ENCODE measurements at places on chromosomes 5 and 9.

DNA sequence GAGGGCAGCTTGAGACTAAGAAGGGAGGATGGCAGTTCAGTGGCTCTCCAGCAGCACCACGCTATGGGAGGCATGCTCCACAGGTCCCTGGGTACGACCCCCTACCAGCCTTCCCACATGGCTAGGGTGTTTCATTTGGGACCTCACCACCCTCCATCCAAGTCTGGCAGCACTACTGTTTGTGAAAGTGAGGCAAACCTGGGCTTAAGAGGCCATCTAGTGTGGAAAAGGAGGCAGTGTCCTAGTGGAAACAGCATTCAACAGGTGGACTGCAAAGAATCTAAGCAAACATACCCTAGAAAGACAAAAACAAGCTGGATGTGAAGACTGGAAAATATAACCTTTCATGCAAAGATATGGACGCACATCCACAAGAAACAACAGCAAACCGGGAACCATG is 4.8 kb upstream of the C5orf47 start:
- DNase-seq: peak; percentile 33

DNA sequence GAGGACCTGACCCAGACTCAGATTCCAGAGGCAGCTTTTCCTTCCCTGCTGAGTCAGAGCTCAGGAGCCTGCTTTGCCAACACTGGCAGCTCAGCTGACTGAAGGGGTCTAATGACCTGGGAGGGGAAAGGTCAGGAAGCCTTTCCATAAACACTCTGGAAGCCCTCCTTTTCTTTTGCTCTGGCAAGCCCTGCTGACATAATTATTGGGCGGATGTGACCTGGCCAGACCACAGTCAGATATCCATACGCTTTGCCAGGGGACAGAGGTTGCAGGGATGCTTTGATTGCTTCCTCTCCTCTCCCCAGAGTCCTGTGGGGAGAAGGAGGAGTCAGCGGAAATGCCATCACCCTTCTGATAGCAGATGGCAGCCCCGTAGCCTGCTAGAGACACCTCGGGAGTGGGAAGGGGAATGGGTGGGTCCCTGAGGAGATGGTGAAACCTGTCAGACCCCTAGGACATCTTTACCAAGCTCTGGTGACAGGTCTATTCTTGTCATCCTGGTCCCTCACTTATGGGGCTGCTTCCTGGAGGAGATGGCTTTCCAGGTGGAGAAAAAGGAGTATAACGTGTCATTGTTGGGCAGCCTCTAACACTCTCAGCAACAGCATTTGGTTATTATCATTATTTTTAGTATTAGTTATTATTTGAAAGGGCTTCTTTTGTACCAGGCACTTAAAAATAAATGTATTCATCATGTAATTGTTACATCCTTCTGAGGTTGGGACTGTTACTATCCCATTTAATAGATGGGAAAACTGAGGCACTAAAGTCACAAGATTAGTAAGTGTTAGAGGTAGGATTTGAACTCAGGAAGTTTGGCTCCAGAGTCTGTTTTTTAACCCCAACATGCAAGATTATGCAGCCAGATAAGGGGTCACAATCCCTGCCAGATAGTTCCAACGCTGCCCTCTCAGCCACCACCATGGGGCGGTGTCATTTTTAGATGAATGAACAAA is 11.6 kb downstream of the COL27A1 start:
- DNase-seq: no peak

GRCh38 chr9:106019039-106019680 is 324.8 kb downstream of the TMEM38B start:
- DNase-seq: no peak

GRCh38 chr5:31863991-31864411 is 225.1 kb downstream of the PDZD2 start:
- no peak for DNase-seq

DNA sequence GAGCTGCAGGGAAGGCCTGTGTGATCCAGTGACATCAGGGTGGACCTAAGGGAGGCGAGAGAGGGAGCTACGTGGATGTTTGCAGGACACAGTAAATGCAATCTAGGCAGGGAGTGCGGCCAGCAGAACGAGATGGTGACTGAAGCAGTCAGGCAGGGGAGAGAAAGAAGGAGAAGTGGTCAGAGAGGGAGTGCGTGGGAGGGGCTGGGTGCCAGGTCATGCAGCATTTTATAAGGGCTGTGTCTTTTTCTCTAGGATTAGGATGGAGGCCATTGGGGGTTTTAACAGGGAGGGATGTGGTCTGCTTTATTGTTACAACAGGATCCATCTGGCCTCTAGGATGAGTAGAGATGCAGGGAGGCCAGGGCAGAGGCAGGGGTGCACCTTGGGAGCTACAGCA is 80.4 kb downstream of the DCP2 start:
- no peak for DNase-seq

DNA sequence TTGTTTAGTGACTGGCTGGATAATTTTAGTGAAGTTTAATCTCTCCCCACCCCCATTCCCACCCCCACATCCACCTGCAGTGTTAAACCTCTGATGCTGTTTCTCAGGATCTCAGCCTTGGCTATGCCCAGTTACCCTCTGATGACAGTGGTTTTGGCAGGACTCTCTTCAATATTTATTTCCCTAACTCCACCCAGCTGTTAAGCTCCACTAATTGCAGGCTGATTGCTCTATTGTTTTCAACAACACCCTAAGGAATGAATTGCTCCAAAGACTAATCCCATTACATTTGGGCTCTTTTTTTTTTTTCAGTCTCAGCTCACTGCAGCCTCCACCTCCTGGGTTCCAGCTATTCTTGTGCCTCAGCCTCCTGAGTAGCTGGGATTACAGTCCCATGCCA is 46.3 kb downstream of the PHAX start:
- no peak for DNase-seq

GRCh38 chr9:37632479-37632878 is 18.3 kb upstream of the FRMPD1 start:
- DNase-seq: no peak

GRCh38 chr5:134005417-134006061 is 764 bp upstream of the VDAC1 start:
- DNase-seq: no peak

- DNase-seq: no peak
Observed at GRCh38 chr5:6595405-6595804, 37.4 kb downstream of the NSUN2 start.

GRCh38 chr5:35598707-35599370 is 18.8 kb upstream of the SPEF2 start:
- DNase-seq: no peak

GRCh38 chr5:98510143-98510985 is 263.1 kb upstream of the RGMB start:
- no peak for DNase-seq

DNA sequence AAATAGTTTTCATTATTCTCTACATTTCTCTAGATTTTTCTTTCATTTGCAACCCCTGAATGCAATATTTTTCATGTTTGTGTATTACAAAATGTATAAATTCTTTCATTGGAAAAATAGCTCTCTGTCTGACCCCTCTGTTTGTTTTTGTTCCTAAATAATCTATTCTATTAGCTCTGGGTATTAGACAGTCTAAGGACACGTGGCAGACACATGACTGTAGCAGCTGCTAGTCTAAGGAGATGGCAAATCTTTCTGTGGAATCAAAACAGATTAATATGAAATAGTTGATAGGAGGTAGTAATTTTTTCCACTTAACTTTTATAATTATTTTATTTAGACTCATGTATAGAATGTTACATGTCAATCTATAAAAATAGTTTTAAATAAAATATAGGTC is 21.4 kb upstream of the SPATA9 start:
- DNase-seq: no peak

GRCh38 chr9:124000161-124000783 is 11.3 kb upstream of the LHX2 start:
- DNase-seq: peak; percentile 42

GRCh38 chr5:176836811-176837706 is 26.7 kb downstream of the UNC5A start:
- no peak for DNase-seq

DNA sequence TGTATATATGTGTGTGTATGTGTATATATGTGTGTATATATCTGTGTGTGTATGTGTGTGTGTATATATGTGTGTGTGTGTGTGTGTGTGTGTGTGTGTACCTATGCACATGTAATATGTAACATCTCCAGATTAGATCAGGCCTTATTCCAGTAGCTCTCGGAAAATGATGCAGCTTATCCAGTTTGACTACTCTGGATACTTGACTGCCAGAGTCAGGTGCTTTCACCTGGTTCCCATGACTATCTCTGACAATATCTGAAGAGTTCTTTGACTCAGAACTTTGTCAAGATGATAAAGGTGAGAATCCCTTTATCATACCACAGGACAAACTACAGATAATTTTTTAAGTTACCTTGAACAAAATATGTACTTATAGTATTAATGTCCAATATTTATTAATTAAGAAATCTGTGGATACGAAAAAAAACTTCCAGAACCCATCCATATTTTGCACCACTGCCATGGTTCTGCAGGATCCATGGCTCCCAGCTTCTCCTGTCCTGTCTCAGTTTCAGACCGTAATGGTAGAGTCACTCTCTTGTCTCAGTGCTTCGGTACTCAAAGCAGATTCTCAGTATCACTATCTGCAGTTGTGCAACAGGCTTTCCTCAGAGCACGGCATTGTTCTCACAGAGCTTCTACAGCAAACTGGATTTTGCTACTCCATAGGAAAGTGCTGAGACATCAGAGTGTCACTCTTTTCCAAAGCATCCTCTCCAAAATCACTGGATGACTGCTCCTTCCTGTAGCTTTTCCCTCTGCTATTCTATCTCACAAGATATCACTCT is 164.4 kb upstream of the SLC12A2 start:
- DNase-seq: no peak

DNA sequence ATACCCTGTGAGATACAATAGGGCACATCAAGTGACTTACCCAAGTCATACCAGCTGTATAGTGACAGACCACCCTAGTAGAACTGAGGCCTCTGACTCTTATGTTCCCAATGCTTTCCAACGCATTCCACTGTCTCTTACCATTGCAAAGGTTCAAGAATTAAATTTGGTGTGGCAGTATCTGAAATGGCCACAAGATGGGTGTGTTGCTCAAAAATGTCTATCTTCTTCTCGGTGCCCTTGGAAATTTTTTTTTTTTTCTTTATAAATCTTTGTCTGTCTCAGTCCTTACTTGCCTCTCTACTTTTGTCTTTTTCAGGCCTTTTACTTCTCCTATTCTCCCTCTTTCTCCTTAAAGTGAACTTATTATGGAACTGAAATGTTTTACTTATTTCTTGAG is 48.4 kb downstream of the GPR21 start:
- peak; percentile 70 for DNase-seq

DNA sequence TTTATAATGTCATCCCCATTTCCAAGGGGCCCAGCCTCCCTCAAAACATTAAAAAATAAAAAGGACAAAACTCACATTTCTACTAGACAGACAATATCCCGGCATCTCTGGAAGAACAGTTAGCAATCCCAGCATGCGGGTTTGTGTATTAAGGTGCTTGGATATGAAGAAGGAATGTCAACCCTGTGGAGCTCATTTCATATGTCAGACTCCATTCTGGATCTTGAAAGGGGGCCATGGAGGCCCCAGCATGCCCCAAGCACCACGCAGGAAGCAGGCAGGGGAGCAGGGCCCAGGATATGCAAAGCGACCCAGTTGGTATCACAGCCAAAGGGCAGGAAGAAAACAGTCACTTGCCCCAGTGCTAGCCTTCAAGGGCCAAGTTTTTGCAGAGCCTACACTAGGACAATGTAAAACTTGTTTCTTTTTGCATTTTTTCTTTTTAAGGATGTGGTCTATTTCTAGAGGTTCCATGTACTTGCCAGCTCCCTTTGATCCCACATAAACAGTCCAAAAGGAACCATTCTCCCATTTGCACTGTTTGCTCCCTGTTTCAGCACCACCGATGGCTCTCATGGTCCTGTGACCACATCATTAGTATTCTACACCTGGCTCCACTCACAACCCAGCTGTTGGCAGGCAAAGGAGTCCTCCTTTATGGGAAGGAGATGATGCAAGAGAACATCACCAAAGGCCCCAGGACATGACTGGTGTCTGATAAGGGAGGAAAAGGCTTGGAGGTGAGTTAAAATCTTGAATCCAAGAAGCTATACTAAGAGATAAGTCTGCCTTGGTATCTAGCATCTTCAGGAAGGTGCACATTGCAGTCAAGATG is 58.3 kb downstream of the FGF1 start:
- peak; percentile 33 for DNase-seq

GRCh38 chr5:165781738-165782137 is 2276.3 kb downstream of the MAT2B start:
- no peak for DNase-seq

- no peak for DNase-seq
Observed at GRCh38 chr5:135016861-135017290, 17.2 kb downstream of the PITX1 start.

DNA sequence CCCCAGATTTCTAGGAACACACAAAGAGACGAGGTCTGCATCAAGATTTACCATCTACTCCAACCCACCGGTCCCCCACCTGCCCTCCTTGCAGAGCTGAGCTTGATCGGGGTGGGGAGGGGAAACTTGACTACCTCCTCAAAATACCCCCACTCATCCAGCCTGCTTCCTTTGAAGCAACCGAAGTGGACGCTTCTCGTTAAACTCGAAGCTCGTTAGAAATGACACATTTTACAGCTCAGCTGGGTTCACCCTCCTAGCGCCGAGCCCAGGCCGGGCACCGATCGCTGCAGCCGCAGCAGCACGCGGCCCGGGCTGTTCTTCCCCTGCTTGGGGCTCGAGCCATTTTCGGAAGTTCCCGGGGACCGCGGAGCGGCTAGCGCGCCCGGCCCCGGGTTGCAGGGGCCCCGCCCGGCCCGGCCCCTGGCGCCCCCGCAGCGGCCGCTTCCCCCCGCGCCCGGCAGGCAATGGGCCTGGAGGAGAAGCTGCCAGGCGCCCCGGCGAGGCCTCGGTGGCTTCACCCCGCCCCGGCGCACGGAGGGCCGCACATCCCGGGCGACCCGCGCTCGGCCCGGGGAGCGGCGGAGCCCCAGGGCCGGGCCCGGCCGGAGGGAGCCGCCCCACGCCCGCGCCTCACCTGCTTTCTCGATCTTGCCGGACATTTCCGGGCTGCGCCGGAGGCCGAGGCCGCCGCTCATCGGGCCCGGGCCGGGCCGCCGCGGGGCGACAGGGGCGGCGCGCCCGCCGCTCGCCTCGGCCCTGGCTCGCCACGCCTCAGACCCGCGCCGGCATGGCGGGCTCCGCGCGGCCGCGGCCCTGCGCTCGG is 530 bp downstream of the RAPGEF1 start:
- peak; percentile 71 for DNase-seq

GRCh38 chr5:34604119-34604675 is 51.9 kb upstream of the RAI14 start:
- DNase-seq: no peak

GRCh38 chr5:107367939-107368338 is 302.8 kb downstream of the EFNA5 start:
- no peak for DNase-seq
